ENCODE measurements at places on chromosomes 6 and 20. TPM values are rescaled to one million over a fixed set of nuclear protein-coding genes. Genes with fewer than 3 reads are reported as not detected.

DNA sequence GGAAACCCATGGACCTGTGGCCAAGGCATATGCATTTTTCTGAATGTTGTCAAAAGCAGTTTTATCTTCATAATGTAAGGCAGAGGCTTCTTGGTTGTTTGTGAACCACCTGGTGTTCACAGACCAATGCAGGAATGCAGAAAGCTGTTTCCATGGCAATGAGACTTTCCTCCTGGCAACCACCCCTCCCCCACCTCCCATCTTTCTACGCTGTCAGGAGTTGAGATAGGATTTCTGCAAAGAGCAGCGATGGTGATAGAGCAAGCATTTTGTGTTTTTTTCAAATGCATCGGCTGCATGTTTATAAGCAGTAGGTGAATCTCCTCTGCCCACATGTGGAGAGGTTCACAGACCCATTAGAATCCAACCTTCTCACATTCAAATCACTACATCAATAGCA, 114.1 kb upstream of the SMLR1 start:
- peaks cover 54% of the 10 kb centered on the region for H3K4me1 ChIP-seq
- H3K4me3 ChIP-seq: peak overlapping the region; percentile 25
- H3K36me3 ChIP-seq: no peaks in the 10 kb centered on the region
- H3K27ac ChIP-seq: peak overlapping the region; percentile 91
- peaks cover 3% of the 10 kb centered on the region for H3K27me3 ChIP-seq

- DNase-seq: no peak
- H3K4me1 ChIP-seq: peaks cover 28% of the 10 kb centered on the region
- no peak overlapping the region for H3K27ac ChIP-seq
- H3K36me3 ChIP-seq: peaks cover 2% of the 10 kb centered on the region
These were observed 111.3 kb upstream of the FOXQ1 start for GRCh38 chr6:1200409-1201101.

GRCh38 chr6:169248521-169248971, 5.1 kb downstream of the THBS2 start:
- H3K36me3 ChIP-seq: peaks cover 63% of the 10 kb centered on the region
- H3K4me1 ChIP-seq: peaks cover 35% of the 10 kb centered on the region
- H3K27ac ChIP-seq: no peak overlapping the region
- H3K27me3 ChIP-seq: peaks cover 6% of the 10 kb centered on the region
- no peak for DNase-seq

DNA sequence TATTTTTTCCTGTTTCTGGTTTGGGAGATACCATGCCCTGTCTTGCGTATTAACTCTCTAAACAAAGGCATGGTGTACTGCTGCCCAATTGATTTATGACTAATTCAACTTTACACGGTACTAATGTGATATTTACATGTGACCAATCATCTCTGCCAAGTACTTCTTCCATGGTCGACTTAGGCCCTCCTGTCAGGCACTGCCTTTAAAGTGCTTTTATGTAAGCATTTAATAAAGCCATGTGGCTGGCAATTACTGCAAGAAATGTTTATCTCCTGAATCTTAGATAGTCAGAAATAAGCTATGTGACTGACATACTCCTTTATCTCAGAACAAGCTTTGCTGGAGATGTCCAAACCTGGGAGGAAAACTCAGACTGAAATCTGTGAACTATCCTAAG, 323.4 kb downstream of the BTBD3 start:
- no peaks in the 10 kb centered on the region for H3K4me1 ChIP-seq
- no peak overlapping the region for H3K27ac ChIP-seq
- no peaks in the 10 kb centered on the region for H3K27me3 ChIP-seq
- no peak for DNase-seq

DNA sequence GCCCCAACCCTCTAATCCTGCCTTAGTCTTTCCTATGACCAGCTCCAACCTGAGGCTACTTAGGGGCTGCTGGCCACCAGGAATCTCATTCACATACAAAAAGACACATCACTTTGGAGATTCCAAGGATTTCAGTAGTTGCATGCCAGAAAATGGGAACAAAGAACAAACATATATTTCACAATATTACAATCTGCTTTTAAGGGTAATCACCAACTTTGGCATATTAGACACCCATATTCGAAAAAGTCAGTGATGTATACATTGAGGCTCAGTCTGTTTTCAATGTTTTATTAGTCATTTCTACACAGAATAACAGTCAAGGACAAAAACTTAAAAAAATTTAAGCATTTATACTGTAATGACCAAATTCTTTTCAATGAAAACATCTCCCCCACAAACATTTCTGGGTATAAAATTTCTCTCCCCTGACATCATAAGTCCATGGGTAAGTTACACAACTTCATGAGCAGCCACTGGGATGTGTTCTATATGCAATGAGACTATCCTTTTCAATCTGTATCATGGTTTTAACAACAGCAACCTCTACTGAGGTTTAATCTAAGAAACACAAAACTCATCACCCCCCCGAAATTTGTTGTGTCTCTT, 103.5 kb downstream of the MAP7 start:
- peaks cover 44% of the 10 kb centered on the region for H3K4me1 ChIP-seq
- H3K27ac ChIP-seq: 0 out of 2 replicates have a peak overlapping the region, but pooled peaks have one; percentile 92
- DNase-seq: no peak
- H3K4me3 ChIP-seq: no peak overlapping the region
- peaks cover 13% of the 10 kb centered on the region for H3K36me3 ChIP-seq
- H3K27me3 ChIP-seq: no peaks in the 10 kb centered on the region

The TRIM31 gene
- total RNA-seq: 0.11 TPM

The CNKSR3 gene
- 5.7 TPM for total RNA-seq

The SNX14 gene
- total RNA-seq: 42.6 TPM

The MLN gene
- total RNA-seq: not detected

Data from WTC11 (cell line).